ENCODE measurements at places on chromosomes 16 and 17.

- no peak for DNase-seq
Observed at GRCh38 chr17:5745111-5745813, 161.0 kb upstream of the NLRP1 start.

GRCh38 chr17:885971-886571 is 93.5 kb downstream of the NXN start:
- no peak for DNase-seq

DNA sequence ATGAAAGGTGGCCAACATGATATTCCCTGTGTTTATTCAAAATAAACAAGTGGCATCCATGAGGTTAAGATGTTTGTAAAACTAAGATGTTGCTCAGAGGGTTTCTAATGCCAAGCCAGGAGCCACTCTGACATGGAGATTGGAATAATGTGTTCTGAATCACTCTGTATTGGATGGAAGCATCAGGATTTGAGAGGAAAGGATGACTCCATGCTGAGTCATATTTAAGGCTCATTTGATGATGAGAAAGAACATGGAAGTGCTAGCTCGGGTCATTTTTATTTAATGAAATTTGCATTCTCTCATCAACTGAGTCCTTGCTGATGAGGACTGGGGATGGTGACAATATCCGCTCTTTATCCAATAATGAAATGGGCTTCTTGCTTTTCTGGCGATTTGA is 6.2 kb downstream of the VAT1L start:
- no peak for DNase-seq

DNA sequence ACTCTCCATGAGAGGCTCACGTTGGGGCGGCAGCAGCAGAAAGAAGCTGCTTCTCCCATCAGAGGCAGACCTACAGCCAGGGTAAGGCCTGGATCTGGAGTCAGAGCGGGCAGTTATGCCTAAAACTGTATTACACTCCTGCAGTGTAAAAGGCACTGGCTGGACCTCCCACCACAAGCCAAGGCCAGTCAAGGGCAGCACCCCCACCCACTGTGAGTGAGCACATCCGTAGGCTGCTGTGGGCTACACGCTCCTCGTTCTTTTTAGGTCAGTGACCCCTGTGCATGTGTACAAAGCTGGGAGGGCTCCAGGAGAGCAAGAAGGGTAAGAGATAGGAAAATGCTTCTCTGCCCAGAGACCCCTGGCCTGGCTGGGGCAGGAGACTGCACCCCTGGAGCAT is 20.7 kb downstream of the DCAKD start:
- DNase-seq: no peak

GRCh38 chr16:89172528-89173173 is 1.1 kb downstream of the CDH15 start:
- no peak for DNase-seq

DNA sequence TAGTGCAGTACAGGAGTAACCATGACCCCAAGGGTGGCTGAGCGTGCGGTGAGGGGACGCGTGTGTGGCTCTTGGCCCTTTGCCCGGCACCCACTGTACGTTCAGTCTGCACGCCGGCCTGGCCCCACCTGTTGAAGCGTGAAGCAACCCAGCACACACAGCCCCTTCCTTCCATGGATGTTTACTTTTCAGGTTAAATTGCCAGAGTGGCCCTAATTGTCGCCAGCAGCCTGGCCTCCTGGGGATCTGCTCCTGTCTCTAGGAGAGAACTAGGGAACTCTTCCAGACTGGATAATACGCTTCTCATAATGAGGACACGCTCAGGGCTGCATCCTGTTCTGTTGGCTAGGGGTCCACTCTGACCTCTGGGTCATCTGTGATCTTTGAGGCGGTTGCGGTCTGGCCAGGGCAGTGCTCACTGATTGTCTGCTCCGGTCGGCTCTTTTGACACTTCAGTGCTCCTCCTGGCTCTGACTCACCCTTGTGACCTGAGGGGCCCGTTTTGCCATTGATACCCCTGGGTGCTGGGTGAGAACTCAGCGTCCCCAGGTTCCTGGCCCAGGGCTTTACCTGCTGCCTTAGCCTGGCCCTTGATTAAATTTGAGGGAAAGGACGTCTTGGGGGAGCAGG is 27.7 kb downstream of the TPSG1 start:
- DNase-seq: no peak

- DNase-seq: no peak
Observed at GRCh38 chr16:69924041-69924775, 26.9 kb upstream of the CLEC18A start.

- DNase-seq: no peak
Observed at GRCh38 chr17:76266244-76266938, 1.2 kb downstream of the UBALD2 start.

GRCh38 chr16:54176376-54176901 is 110.1 kb downstream of the IRX3 start:
- DNase-seq: no peak

GRCh38 chr16:63890081-63890480 is 1231.8 kb downstream of the CDH11 start:
- no peak for DNase-seq

GRCh38 chr16:75251280-75252048 is at the start of gene BCAR1:
Gene BCAR1 (minus strand): TSS chr16:75251624. CDS start chr16:75251482, 142 bp downstream.
- DNase-seq: no peak

DNA sequence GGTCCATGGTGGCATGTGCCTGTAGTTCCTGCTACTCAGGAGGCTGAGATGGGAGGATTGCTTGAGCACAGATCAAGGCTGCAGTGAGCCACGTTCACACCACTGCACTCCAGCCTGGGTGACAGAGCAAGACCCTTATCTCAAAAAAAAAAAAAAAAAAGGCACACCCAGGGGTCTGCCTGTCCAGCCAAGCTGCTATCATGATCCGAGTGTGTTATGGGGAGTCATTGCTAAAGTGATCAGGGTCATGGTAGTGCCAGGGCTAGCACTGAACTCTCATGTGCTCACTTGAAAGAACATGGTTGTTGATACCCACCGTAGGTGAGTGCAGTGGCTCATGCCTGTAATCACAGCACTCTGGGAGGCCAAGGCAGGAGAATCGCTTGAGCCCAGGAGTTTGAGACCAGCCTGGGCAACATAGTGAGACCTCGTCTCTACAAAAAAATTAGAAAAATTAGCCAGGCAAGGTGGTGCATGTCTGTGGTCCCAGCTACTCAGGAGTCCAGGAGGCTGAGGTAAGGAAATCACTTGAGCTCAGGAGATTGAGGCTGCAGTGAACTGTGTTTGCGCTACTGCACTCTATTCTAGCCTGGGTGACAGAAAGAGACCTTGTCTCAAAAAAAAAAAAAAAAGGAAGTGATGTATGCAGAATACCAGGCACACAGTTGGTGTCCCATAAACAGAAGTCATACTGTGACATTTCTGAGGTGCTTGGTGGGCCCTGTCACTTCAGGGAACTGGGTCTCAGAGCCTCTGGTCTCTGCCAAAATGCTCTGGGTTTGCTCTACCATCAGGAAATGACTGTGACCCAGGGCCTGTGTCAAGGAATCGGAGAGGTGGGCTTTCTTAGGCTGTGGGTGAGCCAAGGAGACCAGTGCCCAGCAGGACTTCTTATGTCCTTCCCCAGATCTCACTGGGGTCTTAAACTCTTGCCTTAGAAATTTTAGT is 2.2 kb downstream of the PRM1 start:
- DNase-seq: no peak

- DNase-seq: no peak
Observed at GRCh38 chr16:56389554-56389953, 35.8 kb downstream of the AMFR start.

DNA sequence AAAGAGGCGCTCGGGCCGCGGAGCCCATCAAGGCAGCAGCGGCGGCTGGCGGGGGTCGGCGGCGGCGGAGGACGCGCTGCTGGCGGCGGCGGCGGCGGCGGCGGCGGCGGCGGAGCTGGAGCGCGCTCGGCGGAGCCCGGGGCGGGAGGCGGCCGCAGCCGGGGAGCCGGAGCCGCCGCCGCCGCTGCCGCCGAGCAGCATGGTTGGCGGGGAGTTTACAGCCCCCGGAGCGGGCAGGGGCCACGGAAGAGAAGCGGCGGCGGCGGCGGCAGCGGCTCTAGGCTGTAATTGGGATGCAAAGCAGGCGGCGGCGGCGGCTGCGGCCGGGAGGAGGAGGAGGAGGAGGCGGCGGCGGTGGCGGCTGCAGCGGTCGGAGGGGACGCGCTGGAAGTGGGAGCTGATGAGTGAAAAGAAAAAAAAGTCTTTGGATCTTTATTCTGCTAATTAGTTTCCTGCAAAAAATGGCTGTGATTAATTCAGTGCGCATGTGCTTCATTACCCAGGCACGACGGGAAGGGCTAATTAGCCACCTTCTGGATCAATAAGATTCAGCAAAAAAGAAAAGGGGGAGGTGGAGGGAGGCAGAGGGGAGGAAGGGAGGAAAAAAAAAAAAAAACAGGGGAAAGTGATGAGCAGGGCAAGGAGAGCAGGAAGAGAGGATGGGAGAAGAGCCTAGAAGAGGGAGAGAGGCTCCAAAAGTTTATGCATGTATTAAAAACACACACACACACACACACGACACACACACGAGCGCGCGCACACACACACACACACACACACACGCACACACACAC is 10.9 kb upstream of the ZFHX3 start:
- no peak for DNase-seq
